Nephron progenitor cell (in vitro differentiated cells): ENCODE measurements at places on chromosomes 3 and 15.

DNA sequence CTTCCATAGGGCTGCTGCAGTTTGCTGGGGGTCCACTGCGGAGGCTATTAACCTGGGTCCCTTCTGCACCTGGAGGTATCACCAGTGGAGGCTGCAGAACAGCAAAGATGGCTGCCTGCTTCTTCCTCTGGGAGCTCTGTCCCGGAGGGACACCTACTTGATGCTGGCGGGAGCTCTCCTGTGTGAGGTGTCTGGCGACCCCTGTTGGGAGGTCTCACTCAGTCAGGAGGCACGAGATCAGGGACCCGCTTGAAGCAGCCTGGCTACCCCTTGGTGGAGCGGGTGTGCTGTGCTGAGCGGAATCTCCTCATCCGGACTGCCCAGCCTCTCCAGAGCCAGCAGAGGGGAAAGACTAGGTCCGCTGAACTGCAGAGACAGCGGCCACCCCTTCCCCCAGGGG is 56.0 kb upstream of the CTXND1 start:
- no peak for DNase-seq

GRCh38 chr3:160052385-160053047 is 63.9 kb downstream of the IL12A start:
- no peak for DNase-seq

GRCh38 chr3:144229330-144229729 is 257.7 kb downstream of the DIPK2A start:
- no peak for DNase-seq

GRCh38 chr3:71511446-71511845 is 72.1 kb downstream of the FOXP1 start:
- DNase-seq = no peak

GRCh38 chr15:74604983-74605794 is 10.4 kb upstream of the CLK3 start:
- DNase-seq = no peak

- DNase-seq = no peak
Measured at GRCh38 chr15:98856532-98856907, 151.1 kb downstream of the PGPEP1L start.

GRCh38 chr15:61130950-61131942 is 97.9 kb downstream of the RORA start:
- DNase-seq = no peak

GRCh38 chr3:172021859-172022258 is 17.5 kb upstream of the FNDC3B start:
- DNase-seq = no peak

DNA sequence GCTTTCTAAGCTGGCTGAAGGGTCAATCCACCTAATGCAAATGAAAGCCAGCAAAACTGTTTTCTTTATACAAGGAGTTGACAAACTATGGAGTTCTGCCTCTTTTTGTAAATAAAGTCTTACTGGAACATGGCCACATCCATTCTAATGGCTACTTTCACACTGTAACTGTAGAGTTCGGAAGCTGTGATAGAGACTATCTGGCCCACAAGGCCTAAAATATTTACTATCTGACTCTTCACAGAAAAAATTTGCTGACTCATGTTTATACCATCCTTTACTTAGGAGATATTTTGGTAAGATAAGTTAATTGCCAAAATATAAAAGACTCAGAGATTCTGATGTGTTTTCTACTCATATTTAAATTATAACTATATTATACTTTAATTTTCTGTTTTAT is 93.7 kb upstream of the GK5 start:
- no peak for DNase-seq

DNA sequence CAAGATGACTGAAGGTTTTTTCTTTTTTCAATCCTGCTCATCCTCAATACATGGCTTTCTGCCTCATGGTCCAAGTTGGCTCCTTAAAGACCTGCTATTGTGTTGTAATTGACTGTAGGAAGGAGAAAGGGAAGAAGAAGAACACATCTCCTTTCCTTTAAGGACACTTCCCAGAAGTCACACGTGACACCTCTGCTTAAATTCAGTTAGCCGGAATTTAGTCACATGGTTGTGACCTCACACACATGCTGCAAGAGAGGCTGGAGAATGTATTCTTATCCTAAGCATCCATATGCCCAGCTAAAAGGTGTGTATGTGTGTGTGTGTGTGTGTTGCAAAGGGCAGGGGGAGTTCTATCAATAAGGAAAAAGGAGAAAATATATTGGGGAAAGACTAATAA is 185.8 kb upstream of the IL12A start:
- no peak for DNase-seq

- DNase-seq = no peak
Measured at GRCh38 chr3:124248471-124249028, 256.6 kb upstream of the ROPN1 start.

DNA sequence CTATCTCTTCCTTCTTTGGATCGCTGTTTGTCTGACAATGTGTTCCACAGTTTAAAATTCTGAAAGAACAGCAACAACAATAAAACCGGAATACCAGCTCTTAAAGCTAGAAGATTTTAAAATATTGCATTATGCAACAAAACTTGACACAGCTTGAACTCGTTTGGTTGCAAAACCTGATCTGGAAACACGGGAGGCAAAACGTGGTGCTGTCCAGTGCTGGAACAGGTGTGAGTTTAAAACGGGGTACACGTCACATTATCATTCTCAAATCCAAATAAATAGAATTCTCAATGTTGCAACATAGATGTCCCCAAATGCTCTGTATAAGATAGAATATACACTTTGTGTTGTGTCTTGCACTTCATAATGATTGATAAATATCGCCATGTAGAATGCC is 110.9 kb upstream of the LYSMD4 start:
- DNase-seq = no peak

DNA sequence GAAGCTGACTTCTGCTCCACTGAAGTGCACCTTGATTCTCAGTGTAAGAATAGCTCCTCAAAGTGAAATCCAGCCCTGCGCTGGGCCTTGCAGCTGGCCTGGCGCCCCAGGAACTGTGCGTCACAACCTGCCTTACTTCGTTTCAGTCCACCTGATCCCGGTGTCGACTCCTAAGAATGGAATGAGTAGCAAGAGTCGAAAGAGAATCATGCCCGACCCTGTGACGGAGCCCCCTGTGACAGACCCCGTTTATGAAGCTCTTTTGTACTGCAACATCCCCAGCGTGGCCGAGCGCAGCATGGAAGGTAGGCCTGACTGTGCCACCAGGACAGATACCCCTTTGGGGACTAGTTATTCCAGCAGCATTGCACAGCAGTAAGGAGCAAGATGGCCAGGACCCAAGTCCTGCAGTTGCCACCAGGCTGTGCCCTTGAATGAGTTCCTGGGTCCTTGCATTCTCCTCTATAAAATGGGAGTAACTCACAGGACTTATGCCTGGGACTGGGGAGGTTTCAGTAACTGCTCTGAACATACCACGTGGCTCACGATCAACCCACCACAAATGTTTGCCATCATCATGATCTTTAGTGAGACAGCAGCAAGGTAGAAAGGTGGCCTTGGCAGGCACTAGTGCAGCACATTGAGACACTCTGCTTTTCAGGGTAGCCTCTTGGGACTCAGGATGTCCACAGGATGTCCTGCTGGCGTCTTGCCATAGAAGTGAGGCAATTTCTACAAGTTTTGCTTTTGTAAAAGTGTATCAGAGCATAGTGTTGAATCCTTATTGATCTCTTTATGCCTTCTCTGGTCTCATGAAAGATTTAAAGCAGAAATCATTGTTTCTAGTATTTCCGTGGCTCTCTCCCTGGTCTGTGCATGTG is 46.8 kb downstream of the PXYLP1 start:
- DNase-seq = no peak

DNA sequence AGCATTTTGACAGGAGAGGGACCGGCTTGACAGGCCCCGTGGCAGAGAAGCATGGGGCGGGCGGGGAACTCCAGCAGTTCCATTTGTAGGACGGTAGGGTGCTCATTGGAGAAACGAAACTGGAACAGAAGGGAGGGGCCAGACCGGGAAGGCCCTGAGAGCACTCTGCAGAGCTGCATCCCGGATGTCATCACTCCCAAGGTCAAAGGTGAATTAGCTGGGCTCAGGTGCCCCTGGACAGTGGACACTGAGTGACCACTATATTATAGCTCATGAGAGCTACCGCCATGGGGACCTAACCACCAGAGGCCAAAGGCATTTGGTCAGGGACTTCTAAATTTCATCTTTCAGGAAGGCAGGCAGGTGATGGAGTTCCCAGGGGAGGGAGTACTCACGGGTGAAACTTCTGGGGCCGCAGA is 7.3 kb downstream of the CSRNP1 start:
- DNase-seq = no peak

- no peak for DNase-seq
Measured at GRCh38 chr3:141039589-141039988, 11.6 kb upstream of the SPSB4 start.

GRCh38 chr3:13016083-13016720 is 57.0 kb downstream of the IQSEC1 start:
- no peak for DNase-seq

- DNase-seq = no peak
Measured at GRCh38 chr3:136330900-136331299, 80.8 kb downstream of the PCCB start.

DNA sequence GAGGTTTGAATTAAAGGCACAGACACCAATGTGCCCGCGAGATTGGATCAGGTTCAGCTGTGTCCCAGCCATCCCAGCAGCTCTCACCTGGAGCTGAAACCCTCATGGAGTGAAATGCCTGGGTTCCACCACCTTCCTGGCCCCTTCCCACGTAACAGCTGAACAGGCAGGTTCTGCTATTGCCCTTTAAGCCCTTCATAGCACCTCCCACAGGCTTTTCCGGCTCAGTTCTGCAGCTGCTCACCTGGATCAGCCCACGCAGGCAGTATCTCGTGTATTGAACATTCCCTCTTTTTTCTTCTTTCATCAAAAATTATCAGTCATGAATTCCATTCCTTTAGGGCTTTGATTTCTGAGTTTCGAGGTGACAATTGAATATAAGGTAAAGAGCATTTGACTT is 129.8 kb downstream of the SLC9A9 start:
- DNase-seq = no peak

GRCh38 chr3:114155370-114155821 is 23.5 kb downstream of the DRD3 start:
- DNase-seq = peak; percentile 18

GRCh38 chr3:94909726-94910125 is 846.9 kb downstream of the NSUN3 start:
- no peak for DNase-seq

- DNase-seq = no peak
Measured at GRCh38 chr15:42107473-42107872, 13.1 kb upstream of the PLA2G4D start.

- no peak for DNase-seq
Measured at GRCh38 chr15:25244731-25245585, 193.9 kb downstream of the UBE3A start.

GRCh38 chr15:90620379-90621067 is 90.8 kb downstream of the CRTC3 start:
- DNase-seq = no peak

- no peak for DNase-seq
Measured at GRCh38 chr3:130688697-130689470, 57.7 kb downstream of the PIK3R4 start.

- DNase-seq = no peak
Measured at GRCh38 chr3:102224171-102224570, 210.6 kb upstream of the ZPLD1 start.

DNA sequence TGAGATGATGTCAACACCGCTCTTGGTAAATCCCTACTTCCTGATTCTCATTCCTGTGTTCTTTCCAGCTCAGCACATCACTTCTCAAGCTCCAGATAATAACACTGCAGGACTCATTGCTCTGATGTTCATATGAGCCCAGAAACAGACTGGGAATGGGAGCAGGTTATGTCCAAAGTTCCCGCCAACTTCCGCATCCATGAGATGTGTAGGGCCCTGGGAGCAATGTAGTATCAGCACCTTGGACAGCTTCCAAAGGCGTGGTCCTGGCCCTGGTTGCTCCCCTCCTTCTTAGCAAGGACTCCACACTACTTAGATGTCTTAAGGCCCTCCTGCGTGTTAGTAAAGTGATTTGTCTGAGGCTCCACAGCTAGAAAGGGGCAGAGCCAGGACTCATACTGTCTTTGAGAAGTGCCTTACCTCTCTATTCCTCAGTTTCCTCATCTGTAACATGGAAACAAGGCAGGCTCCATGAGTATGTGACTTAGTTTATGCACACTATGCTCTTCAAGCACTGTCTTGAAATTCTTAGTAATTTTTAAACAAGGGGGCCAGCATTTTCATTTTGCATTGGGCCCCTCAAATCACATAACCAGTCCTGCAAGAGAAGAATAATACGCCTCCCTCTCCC is 27.9 kb upstream of the SLC6A1 start:
- peak; percentile 76 for DNase-seq

DNA sequence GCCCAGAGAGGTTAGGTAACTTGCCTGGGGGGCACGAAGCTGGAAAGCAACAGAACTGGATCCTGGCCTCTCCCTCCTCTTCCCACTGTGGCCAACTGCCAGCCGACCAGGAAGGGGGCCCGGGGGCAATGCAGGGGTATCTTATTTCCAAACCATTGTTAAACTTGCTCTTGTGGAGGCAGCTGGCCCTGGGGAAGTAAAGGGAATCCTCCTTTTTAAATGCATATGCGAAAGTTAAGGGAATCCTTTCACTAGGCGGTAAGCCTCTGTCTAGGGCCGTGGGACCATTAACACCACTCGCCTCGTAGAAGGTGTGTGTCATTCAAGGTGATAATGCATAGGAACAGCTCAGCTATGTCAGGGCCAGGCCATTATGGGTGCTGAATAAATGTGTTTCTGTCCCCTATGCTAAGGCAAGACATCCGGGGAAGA is 68.6 kb downstream of the ST6GAL1 start:
- peak; percentile 19 for DNase-seq

DNA sequence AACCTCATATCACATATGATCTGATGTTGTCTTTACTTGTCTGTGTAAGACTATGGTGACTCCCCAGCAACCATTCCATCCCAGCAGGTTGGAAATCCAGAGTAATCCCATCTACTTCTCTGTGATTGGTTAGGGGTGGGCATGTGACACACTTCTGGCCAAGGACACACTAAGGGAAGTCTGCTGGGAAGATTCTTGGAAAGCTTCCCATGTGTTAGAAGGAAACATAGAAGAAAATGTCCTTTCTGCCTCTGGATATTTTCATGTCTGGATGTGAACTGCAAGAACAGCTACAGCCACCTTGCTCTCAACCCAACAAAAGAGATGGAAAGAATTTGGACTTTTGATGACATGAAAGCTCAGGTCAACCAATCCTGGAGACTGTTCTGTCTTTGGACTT is 2.6 kb upstream of the UBE2Q2 start:
- DNase-seq = no peak

DNA sequence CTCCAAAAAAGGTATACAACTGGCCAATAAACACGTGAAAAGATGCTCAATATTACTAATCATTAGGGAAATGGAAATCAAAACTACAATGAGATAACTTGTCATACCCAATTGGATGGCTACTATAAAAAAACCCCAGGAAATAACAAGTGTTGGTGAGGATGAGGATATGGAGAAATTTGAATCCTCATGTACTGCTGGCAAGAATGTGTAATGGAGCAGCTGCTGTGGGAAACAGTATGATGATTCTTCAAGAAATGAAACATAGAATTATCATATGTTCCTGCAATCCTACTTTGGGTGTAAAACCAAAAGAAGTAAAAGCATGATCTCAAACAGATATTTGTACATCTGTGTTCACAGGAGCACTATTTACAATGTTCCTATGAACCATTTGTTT is 67.4 kb downstream of the RPLP1 start:
- no peak for DNase-seq
